ENCODE measurements at places on chromosomes 1 and 21.

DNA sequence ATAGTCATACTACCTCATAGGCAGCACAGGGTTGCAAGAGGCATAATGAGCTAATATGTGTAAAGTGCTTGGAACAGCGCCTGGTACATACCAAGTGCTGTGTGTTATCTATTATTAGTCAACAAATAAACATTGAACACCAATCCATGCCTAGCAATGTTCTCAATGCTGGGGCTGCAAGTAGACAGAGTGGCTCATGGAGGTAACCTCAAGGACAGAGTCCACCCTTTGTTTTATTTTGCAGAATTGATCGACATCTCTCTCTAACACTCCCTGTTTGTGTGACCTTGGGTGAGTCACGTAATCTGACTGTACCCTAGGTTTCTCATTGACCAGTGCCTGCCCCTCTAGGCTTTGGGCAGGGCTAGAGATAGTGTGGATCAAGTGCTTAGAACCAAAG is 164.0 kb upstream of the KLHDC7A start:
- no peak for DNase-seq

DNA sequence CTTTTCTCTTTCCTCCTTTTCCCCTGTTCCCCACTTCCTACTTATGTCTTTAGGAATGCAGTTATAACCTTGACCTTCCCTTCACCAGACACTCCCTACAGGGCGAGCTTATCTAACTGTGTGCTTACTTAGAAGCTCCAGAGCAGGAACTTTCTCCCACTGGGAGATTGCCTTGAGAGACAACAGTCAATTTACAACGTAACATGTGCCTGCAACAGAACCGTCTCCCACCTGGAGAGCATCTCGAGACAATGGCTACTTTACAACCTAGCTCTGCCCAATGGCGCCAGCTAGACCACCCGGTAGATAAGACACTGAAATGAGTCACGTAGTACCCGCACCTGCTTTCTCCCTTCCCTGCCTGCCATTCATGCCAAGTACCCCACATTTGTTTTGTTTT is 16.7 kb downstream of the HMGN1 start:
- no peak for DNase-seq

DNA sequence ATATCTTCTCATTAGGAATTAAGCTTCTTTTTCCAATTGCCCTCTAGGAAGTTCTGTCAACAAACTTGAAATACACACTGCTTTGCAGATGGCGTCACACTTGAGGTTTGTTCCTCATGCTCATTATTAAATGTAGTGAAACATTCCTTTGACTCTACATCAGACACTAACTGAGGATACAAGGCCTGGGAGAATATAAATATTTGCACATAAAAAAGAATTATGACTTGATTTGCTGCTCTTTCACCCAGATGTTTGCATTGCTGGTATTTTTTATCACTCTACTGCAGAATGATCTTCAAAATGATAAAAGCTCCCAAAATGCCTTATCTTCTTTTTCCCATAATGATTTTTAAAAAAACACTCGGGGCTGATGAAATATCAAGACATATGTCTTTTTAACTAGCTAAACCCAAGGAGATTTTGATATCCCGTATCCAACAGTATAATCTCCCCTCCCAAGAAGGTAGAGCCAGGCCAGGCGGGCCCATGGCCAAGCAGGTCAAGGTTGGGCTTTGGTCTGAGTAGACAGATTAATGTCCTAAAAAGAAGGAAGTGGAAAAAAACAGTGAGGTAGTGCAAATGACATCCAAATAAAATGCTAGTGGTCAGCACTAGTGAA is 264.6 kb downstream of the HHIPL2 start:
- DNase-seq: no peak

- DNase-seq: no peak
Observed at GRCh38 chr1:41576620-41577019, 92.1 kb upstream of the EDN2 start.

- DNase-seq: no peak
Observed at GRCh38 chr1:45013551-45014209, 1.6 kb downstream of the UROD start.

- DNase-seq: no peak
Observed at GRCh38 chr21:41445465-41445862, 19.4 kb downstream of the MX1 start.

GRCh38 chr1:210129092-210129491 is 103.5 kb upstream of the SERTAD4 start:
- no peak for DNase-seq

Measured in NCI-H2171 treated with DMSO at 0.1 percent for 48 hours (cell line).